A172 (cell line): ENCODE measurements at places on chromosomes 4 and X.

GRCh38 chrX:12814420-12814819 lies 23.2 kb downstream of the PRPS2 start:
- DNase-seq, result peak; percentile 53

DNA sequence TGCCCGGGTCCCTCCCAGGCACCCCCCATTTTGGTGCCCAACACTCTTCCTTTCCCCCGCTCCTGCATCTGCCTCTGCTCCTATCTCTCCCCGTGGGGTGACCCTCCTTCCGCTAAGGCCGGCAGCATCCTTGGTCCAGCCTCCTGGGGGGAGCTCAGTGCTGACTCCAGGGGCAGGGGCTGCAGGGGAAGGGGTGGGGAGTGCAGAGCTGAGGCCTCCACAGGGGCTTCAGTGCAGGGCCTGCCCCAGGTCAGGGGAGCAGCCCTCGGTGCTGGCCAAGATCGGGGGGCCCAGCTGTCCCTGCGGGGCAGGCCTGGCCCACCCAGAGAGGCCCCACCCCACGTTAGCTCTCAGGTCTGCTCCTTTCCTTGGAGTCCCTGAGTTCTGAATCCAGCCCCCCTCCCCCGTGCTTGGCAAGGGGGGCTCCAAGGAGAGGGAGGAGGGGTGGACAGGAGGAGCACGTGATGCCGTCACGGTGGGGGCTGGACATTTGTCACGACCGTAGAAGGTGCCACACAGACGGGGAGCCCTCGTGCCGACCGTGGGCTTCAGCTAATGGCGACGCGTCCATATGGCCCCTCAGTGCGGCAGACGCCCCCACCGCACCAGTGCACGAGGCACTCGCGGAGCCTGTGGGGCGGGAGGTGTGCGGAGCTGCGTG lies 63.5 kb upstream of the ADRA2C start:
- DNase-seq, result no peak

DNA sequence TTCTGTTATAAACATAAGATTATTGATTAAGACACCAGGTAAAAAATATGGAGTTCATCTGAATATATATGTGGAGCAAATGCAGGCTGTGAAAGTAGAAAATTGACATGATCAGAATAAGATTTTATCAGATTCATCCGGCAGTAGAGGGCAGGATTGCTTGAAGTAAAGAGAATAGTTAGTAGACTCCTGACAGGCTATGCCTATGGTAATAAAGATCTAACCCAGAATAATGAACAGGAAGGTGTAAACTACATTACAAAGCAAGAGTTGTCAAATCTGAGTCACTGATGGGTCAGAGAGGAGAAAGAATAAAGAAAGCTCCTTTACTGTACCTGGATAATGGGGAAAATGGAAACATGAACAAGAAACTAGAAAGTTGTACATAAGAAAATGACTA lies 20.8 kb upstream of the TMEM184C start:
- DNase-seq, result no peak

DNA sequence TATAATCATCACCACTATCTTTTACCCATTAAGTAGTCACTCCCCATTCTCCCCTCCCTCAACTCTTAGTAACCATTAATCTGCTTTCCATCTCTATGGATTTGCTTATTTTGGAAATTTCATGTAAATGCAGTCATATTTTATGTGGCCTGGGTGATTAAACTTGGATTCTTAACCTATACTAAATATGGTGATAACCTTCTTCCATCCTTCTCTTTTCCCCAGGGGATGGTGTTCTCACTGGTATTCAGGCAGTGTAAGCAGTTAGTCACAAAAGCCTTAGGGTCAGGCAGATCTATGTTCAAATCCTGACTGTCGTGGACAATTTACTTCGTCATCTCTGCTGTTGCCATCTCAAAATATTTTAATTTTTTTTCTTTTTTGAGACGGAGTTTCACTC lies 29.6 kb downstream of the RAB40AL start:
- no peak for DNase-seq

GRCh38 chr4:128571747-128572146 lies 237.8 kb upstream of the JADE1 start:
- peak; percentile 90 for DNase-seq

- DNase-seq, result no peak
These were observed 858.9 kb downstream of the PDHA2 start for GRCh38 chr4:96698831-96699230.

GRCh38 chr4:113823291-113823659 lies 61.7 kb upstream of the CAMK2D start:
- peak; percentile 5 for DNase-seq

DNA sequence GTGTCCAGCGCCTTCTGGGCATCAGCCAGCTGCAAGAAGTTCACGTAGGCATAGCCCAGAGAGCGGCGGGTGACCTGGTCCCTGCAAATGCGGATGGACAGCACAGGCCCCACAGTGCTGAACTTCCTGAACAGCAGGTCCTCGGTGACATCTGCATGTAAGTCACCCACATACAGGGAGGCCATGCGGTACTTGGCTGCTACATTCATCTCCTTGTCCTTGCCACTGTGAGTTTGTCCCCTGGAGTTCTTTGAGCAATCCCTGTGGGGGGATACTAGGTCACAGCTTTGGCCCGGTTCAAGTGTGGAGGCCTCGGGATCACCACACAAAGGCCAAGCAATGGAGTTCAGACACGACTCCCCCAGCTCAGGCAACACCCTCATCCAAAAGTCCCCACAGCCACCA lies 776 bp downstream of the PABPC4L start:
- no peak for DNase-seq

DNA sequence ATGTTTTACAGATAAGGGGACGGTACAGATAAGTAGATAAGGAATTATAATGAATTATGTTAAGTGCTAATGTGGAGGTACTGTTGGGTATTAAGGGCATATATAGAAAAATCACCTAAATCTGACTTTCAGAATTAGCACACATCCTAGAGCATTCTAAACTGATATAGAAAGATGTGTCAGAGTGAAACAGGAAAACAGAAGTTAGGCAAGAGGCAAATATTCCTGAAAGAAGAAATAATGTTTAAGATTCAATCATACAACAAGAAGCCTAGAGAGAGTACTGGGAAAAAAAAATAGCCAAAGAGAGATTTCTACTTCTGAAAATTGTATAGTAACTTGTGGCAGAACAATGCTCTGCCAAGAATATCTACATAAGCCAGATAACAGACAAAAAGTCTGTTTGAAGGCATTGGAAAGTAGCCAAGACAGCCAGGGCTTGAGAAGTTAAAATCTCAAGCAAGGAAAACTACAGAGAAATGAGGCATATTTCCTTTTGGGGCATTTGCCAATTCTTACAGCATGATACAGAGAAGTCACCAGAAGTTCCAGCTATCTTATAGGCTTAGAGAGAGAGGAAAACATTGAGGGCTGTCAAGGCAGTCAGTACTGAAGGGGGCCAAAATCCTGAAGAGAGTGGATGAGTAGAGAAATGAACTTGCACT lies 646.0 kb downstream of the RPA4 start:
- no peak for DNase-seq

GRCh38 chr4:119501740-119502139 lies 126.9 kb downstream of the PDE5A start:
- no peak for DNase-seq

GRCh38 chr4:173862754-173863153 lies 332.7 kb upstream of the HAND2 start:
- DNase-seq, result no peak

DNA sequence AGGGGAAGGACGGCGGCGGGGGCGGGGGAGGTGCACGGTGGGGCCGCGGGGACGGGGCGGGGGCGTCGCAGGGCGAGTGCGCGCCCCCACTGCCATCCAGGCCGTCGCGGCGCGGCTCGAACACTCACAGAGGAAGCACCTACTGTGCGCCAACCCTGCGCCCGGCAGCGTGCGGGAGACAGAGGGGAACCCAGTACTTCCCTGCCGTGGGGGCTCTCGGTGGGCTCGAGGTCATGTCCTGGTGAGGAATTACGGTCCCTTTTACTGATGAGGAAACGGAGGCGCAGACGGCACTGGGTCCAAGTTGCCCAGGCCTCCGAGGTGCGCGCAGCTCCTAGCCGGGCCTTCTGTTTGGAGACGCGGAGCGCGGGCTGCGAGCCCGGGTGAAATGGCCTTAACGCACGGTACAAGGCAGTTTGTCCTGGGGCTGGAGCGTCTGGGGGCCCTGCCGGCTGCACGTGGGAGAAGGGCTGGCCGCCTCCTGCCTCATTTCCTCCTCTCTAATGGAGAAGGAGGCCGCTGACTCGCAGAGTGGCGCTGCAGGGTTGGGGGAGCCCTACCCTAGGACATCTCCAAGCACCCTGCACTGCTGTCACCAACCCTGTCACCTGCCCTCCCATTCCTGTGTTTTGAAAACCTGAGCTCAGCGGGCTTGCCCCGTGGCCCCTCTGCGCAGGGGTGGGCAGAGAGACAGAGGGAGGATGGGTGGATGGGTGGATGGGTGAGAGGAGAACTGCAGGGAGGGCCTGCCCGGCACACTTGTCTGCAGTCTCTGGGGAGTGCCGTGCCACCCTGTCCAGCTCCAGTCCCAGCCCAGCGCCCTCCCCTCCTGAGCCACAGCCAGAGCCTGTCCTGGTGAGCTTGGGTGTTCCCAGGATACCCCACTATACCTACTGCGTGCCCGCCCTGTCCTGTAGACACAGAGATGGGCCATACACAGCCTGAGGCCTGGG lies 106.0 kb downstream of the ADRA2C start:
- DNase-seq, result no peak
